GM12878 (cell line): ENCODE measurements at places on chromosomes 6 and 20. TPM values are rescaled to one million over a fixed set of nuclear protein-coding genes. Genes with fewer than 3 reads are reported as not detected.

Gene ADTRP
- polyA plus RNA-seq: 0.84 and 1.2 TPM in 2 replicates

GRCh38 chr6:63640062-63640461 lies 4.5 kb downstream of the PHF3 start:
- DNase-seq: no peak

GRCh38 chr6:89379281-89379680 lies 26.8 kb upstream of the UBE2J1 start:
- DNase-seq: no peak

DNA sequence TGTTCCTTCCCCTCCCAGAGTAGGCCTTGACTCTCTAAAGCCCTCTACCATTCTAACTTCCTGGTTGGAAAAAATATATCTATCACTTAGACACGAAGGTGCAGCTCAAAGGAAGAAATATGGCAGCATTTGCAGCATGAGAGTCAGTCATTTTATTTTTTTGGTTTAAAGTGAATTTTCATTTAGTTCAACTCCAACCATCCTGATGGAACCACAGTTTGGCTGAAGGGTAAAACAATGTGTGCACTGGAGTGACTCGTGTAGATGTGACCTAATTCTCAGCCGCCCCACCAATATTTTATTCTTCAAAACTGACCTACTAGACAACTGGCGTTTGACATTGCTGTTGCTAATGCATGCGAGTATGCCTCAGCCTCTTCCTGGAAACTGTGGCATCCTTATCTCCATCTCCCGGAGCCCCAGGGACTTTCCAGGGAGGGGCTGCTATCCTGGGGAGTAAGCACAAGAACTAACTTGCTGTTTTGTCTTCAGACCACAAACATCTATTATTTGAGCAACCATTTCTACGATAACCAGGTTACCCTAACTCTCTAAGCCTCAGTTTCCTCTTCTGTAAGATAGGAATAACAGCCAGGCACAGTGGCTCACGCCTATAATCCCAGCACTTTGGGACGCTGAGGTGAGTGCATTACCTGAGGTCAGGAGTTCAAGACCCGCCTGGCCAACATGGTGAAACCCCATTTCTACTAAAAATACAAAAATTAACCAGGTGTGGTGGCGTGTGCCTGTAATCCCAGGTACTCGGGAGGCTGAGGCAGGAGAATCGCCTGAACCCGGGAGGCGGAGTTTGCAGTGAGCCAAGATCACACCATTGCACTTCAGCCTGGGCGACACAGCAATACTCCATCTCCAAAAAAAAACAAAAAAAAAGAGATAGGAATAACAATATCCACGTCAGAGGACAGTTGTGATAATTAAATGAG lies 148.7 kb upstream of the JARID2 start:
- DNase-seq: no peak

Gene CPXM1
- 0.61 and 0.78 TPM in 2 replicates for polyA plus RNA-seq

Gene DACT2
- not detected in 2 replicates for polyA plus RNA-seq

Gene THBD
- polyA plus RNA-seq: not detected in 2 replicates

Gene ALDH5A1
- 10.2 and 11.9 TPM in 2 replicates for polyA plus RNA-seq

Gene PAK5
- polyA plus RNA-seq: not detected in 2 replicates

GRCh38 chr20:20303742-20304141 lies 64.2 kb upstream of the INSM1 start:
- no peak for DNase-seq

DNA sequence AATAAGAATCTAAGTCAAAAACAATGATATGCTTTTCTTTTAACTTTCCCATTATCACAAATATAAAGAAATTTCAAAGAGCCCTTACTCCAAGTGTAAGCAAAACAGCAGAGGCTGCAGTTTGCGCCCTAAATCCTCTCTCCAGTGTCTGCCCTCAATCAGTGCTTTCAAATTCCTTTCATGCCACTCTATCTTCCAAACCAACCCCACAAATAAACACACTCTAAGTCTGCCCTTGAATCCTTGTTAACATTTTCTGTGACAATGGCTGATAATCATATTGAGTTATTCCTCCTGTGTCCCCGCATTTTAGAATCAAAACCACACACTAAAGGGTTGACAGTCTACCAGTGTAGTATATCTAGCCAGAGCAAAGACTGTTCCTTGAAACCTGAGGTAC lies 317.9 kb upstream of the MARCKS start:
- DNase-seq: no peak

DNA sequence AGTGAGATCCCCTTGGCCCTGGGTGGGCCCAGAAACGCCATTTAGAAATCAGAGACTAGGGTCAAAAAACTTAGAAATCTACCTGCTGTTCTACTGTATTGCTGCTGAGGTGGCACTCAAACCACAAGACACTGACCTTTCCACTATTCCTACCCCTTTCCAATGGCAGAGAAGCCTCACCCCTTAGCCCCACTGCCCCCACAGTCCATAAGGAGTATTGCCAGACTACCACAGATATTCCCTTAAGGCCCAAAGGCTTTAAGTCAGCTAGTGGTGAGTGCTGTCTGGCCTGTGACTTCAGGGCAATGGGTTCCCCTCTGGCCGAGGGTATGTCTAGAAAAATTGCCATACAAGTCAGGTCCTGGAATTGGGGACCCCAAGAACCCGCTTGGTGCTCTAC lies 656.1 kb downstream of the COL12A1 start:
- no peak for DNase-seq

DNA sequence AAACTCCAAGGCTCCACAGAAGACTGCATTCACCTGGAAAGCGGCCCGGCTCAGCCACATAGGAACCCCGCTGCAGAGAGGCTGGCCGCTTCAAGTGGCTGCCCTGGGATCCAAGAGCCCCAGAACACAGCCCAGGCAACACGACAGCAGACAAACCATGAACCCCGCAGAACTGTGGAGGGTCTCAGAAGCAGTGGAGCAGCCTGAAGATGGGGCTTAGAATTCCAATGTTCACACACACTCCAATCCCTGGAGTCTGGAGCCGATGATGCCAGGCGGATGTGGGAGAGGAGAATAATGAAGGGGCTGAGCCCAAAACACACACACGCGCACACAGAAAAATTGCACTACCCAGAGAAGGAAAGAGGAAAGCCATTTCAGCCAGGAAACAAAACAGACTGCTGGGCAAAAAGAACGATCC lies 52.4 kb downstream of the NINL start:
- no peak for DNase-seq

- no peak for DNase-seq
Measured at GRCh38 chr20:1800180-1800579, 95.0 kb upstream of the SIRPA start.

Gene TSBP1
- polyA plus RNA-seq: not detected in 2 replicates

GRCh38 chr20:49595811-49596561 lies 28.0 kb upstream of the PTGIS start:
- no peak for DNase-seq

DNA sequence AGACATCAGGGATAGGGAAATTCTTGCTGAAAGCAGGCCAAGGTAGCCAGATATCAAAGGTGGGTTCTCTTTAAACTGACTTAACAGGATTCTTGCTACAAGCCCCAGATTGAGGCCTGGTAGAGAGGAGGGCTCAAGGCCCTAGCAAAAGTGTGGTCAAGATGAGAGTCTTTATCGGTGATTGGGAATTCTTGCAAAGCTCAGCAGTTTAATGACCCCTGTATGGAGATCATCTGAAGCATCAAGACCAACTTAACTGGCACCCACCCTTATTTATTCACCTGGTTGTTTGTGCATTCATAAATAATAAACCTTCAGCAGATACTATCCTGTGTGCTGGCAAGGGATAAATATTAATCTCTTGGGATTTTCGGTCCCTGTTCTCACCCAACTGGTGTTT lies 6.3 kb downstream of the FAM120B start:
- DNase-seq: no peak

GRCh38 chr20:9686455-9686854 lies 152.4 kb downstream of the PAK5 start:
- no peak for DNase-seq

- no peak for DNase-seq
Measured at GRCh38 chr6:167276772-167277533, 14.2 kb upstream of the UNC93A start.

GRCh38 chr6:23630726-23631635 lies 495.0 kb upstream of the NRSN1 start:
- no peak for DNase-seq

DNA sequence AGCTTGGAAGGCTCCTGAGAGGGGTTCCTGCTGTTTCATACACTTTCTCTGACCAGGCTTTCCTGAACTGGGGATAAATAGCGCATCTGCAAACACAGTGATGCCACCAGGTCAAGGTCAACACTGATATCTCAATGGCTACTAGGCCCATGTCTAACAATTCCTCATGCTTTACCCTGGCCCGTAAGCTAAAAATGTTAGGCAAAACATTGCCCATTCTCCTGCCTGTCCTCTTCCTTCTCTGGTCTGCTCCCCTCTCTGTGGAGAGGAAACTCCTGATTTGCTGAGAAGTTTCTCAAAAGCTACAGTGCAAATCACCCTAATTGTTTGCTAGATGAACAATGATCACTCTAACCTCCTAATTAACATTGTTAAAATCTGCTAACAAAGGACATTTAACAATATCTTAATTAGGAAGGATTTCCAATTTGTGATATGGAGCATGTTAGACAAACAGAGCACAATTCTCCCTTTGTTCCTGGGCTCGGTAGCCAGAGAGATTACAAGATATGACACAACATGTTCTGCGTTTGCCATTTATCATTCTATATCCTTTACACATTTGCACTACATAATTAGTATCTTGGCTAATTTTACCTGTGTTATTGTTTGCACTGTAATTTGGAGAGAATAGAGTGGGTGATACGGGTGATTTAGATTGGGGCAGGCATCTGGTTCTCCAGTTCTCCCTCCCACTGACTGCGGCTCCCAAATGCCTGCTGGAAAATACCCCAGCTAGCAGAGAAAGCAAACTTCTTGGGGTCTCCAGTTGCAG lies 266.8 kb downstream of the CD83 start:
- DNase-seq: no peak

DNA sequence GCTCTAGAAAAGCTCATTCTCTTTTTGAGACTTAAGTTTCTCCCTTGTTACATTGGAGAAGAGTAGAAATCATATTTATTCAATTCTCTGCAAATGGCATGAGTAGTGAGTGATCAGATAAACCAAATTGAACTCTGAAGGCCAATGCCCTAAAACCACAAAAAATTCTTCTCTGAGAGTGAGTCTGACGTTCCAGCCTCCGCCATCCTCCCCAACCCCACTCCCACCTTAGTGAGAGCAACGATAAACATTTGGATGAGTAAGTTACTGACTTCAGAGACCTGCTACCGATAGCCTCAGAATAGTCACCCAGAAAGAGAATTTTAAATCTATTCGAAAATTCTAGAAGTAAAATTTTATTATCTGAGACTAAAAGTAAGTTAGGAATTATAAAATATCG lies 94.6 kb downstream of the TFAP2A start:
- no peak for DNase-seq

DNA sequence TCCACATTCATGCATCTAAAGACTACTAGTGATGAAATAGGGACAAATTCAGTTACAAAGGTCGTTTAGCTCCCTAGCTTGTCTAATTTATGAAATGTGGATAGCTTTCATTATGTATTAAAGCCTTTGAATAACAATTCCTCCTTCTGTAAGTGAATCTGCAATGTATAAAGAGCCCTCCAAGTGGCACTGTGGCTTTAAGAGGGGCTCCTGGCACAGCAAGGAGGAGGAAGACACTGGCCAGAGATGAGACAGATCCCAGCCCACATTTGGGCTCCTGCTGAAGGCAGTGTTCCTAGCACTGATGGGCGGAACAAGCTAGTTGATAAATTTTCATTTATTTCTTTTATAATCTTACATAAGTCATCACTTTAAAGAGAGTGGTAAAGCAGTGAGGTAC lies 17.6 kb upstream of the FUCA2 start:
- DNase-seq: no peak

DNA sequence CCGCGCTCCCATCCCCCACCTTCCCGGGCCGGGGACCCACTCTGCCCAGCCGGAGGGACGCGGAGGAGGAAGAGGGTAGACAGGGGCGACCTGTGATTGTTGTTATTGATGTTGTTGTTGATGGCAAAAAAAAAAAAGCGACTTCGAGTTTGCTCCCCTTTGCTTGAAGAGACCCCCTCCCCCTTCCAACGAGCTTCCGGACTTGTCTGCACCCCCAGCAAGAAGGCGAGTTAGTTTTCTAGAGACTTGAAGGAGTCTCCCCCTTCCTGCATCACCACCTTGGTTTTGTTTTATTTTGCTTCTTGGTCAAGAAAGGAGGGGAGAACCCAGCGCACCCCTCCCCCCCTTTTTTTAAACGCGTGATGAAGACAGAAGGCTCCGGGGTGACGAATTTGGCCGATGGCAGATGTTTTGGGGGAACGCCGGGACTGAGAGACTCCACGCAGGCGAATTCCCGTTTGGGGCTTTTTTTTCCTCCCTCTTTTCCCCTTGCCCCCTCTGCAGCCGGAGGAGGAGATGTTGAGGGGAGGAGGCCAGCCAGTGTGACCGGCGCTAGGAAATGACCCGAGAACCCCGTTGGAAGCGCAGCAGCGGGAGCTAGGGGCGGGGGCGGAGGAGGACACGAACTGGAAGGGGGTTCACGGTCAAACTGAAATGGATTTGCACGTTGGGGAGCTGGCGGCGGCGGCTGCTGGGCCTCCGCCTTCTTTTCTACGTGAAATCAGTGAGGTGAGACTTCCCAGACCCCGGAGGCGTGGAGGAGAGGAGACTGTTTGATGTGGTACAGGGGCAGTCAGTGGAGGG lies 2.8 kb downstream of the SOX4 start:
- no peak for DNase-seq

DNA sequence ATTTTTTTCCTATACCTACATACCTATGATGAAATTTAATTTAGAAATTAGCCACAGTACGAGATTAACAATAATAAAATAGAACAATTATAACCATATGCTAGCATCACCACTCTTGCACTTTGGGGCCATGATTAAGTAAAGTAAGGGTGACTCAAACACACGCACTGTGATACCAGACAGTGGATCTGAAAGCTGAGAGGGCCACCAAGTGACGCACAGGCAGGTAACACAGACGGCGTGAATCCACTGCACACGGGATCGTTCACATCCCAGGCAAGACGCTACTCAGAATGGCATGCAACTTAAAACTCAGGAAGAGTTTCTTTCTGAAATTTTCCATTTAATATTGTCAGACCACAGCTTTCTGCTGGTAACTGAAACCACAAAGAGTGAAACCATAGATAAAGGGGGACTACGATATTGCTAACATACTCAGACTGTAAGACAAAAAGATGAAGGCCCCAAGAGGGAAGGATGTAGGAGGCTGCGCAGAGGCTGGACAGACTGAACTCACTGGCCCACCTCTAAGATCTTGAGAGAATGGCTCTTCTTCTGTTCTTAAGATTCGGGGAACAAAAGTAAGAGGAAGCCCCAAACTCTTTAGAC lies 17.9 kb downstream of the RRBP1 start:
- DNase-seq: no peak

DNA sequence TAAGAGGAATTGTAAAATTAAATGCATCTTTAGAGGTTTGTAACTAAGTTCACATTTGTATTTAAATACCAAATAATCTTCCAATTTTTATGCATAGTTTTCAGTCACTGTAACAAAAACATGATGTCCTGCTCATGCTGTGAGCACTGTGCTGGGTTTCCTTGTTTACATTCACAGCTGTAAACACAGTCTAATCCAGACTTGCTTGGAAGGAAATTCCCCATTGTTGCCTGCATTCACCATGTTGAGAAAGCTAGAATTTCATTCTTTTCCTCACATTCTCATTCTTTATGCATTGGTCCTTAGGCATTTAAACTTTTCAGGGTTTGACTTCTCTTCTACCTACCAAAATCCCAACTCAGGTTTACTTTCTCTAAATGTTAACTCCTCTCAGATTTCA lies 242.0 kb upstream of the TBX18 start:
- no peak for DNase-seq
